ENCODE measurements at places on chromosomes 3 and 15.

GRCh38 chr3:132659365-132660051 is at the start of gene ACAD11:
Gene ACAD11, minus strand, starts transcription at chr3:132659809. Its CDS starts 58 bp downstream, at chr3:132659751.
- H3K4me1 ChIP-seq: peaks cover 11% of the 10 kb centered on the region
- H3K27ac ChIP-seq: peak within 1 kb of the TSS; percentile 77
- H3K36me3 ChIP-seq: no peaks in the 10 kb centered on the region
- no peaks in the 10 kb centered on the region for H3K27me3 ChIP-seq
- peak within 1 kb of the TSS; percentile 93 for H3K4me3 ChIP-seq
- peak; percentile 2 for DNase-seq

GRCh38 chr15:60091157-60091556 is 87.0 kb downstream of the FOXB1 start:
- no peaks in the 10 kb centered on the region for H3K36me3 ChIP-seq
- no peak overlapping the region for H3K27ac ChIP-seq
- H3K4me1 ChIP-seq: no peaks in the 10 kb centered on the region

DNA sequence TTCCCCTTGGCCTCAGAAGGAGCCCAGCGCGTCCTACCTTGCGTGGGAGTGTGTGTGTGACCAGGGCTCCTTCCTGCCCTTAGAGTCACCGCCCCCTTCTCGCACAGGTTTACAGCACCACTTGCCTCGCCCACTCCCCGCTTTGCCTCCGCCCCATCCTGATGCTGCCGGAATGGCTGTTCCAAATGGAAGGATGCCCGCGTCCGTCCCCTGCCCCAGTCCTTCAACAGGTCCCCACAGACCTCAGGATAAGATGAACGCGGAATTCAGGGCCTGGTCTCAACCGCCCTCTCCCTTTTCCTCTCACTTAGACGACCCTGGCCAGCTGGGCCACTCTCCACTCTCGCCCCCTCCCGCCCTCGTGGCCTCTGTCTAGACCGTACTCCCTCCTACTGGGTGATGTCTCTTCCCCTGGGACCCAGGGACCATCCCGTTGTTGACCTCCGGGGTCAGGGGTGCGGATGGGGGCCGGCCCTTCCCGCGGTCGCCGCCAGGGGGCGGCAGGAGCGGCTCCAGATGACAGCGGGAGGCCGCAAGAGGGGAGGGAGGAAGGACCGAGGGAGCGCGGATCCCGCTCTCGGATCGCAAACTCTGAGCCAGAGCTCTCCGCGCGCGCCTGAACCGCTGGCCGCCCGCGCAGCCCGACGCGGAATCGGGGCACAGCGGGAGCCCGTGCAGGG is at the start of gene THSD4:
THSD4 (plus strand) TSS at position 585 of the 680 bp plus-strand sequence.
- H3K4me3 ChIP-seq: peak within 1 kb of the TSS; percentile 36
- H3K36me3 ChIP-seq: no peaks in the 10 kb centered on the region
- peaks cover 4% of the 10 kb centered on the region for H3K4me1 ChIP-seq
- no peak within 1 kb of the TSS for H3K27ac ChIP-seq
- peaks cover 14% of the 10 kb centered on the region for H3K27me3 ChIP-seq

GRCh38 chr3:83011481-83011880 is 1250.0 kb upstream of the GBE1 start:
- no peak overlapping the region for H3K4me3 ChIP-seq
- H3K36me3 ChIP-seq: no peaks in the 10 kb centered on the region
- no peak overlapping the region for H3K27ac ChIP-seq

DNA sequence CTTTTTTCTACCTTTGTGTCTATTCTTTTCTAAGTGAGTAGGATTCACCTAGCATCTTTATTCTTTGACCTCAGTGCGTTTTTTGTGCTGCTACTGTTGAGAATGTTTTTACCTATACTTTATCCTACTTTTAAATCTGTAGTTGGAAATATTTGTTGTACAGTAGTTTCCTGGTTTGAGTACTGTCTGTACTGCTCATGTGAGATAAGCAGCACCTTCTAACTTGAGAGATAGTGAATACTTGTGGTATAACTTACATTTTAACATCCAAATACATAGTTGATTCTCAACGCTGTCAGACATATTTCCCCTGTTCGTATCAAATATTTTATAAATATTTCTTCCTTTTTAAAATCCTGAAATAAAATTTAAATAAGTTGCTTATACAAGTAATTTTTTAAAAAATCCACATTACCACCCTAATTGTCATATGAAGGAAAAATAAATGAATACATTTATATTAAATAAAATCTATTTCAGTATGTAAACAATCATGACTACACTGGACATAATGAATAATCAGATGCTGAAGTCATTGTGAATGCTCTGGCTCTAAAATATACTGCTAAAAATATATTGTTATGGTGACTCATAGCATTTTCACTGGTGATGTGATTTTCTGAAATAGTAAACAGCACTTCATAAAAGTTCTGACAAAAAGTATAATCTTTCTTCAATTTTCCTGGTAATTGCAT is 17.4 kb downstream of the ATP11B start:
- H3K27me3 ChIP-seq: no peaks in the 10 kb centered on the region
- no peaks in the 10 kb centered on the region for H3K36me3 ChIP-seq
- no peak for DNase-seq
- H3K27ac ChIP-seq: no peak overlapping the region
- H3K4me3 ChIP-seq: no peak overlapping the region

- H3K4me1 ChIP-seq: no peaks in the 10 kb centered on the region
- H3K27ac ChIP-seq: no peak overlapping the region
- H3K4me3 ChIP-seq: no peak overlapping the region
- no peaks in the 10 kb centered on the region for H3K36me3 ChIP-seq
- DNase-seq: no peak
These were observed 267.1 kb downstream of the LRTM1 start for GRCh38 chr3:54660714-54661132.

GRCh38 chr15:33395846-33396245 is 85.1 kb downstream of the RYR3 start:
- no peaks in the 10 kb centered on the region for H3K27me3 ChIP-seq
- no peak overlapping the region for H3K27ac ChIP-seq
- no peak for DNase-seq
- no peak overlapping the region for H3K4me3 ChIP-seq

GRCh38 chr15:70266412-70267121 is 168.8 kb upstream of the TLE3 start:
- no peaks in the 10 kb centered on the region for H3K36me3 ChIP-seq
- no peaks in the 10 kb centered on the region for H3K4me1 ChIP-seq
- no peak for DNase-seq
- H3K4me3 ChIP-seq: no peak overlapping the region
- no peak overlapping the region for H3K27ac ChIP-seq

GRCh38 chr3:13105181-13105895 is 32.1 kb upstream of the IQSEC1 start:
- no peaks in the 10 kb centered on the region for H3K36me3 ChIP-seq
- H3K27me3 ChIP-seq: no peaks in the 10 kb centered on the region
- H3K4me1 ChIP-seq: no peaks in the 10 kb centered on the region
- H3K27ac ChIP-seq: no peak overlapping the region

DNA sequence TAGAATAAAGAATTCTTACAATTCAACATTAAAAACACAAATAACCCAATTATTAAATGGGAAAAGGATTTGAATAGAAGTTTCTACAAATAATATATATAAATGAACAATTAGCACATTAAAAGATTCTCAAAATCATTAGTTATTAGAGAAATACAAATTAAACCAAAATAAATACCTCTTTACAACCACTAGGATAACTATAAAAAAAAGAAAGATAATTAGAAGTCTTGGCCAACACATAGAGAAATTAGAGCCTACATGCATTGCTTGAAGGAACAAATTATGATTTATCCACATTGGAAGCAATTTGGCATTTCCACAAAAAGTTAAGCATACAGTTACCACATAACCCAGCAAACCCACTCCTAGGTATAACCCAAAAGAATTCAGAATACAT is 502.3 kb upstream of the UBE2E2 start:
- H3K4me1 ChIP-seq: no peaks in the 10 kb centered on the region
- DNase-seq: no peak
- no peaks in the 10 kb centered on the region for H3K36me3 ChIP-seq
- no peak overlapping the region for H3K27ac ChIP-seq
- no peak overlapping the region for H3K4me3 ChIP-seq

- no peaks in the 10 kb centered on the region for H3K36me3 ChIP-seq
- H3K4me3 ChIP-seq: no peak overlapping the region
- DNase-seq: no peak
- no peaks in the 10 kb centered on the region for H3K4me1 ChIP-seq
These were observed 161.1 kb upstream of the TOPAZ1 start for GRCh38 chr3:44080474-44081072.

GRCh38 chr3:135057996-135058395 is 262.9 kb downstream of the EPHB1 start:
- H3K4me1 ChIP-seq: no peaks in the 10 kb centered on the region
- H3K4me3 ChIP-seq: no peak overlapping the region
- no peaks in the 10 kb centered on the region for H3K27me3 ChIP-seq
- H3K36me3 ChIP-seq: no peaks in the 10 kb centered on the region
- no peak for DNase-seq

DNA sequence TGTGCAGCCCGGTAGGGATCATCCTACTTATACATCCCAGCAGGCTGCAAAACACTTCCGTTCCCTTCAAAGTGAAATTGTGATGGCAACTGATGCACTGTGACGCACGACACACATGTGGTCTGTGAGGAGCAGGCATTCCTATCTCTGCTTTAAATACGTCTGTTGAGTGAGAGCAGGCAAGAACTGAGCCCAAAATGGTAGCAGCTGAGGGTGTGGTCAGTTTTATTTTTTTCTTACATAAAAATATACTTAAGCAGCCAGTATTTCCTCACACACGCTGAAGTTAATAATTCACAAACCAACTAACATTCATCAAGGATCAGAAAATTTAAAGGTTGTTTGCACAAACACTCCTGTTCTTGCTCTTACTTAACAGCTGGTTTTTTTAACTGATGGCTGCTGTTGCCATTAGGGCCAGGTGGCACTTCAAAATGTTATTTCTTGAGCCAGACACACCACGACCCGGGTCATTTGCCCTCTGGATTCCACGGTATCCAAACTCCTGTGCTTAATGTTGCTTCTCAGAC is 23.9 kb downstream of the LRIG1 start:
- no peak overlapping the region for H3K27ac ChIP-seq
- H3K27me3 ChIP-seq: no peaks in the 10 kb centered on the region
- no peak overlapping the region for H3K4me3 ChIP-seq
- H3K36me3 ChIP-seq: no peaks in the 10 kb centered on the region
- peaks cover 43% of the 10 kb centered on the region for H3K4me1 ChIP-seq
- DNase-seq: no peak

DNA sequence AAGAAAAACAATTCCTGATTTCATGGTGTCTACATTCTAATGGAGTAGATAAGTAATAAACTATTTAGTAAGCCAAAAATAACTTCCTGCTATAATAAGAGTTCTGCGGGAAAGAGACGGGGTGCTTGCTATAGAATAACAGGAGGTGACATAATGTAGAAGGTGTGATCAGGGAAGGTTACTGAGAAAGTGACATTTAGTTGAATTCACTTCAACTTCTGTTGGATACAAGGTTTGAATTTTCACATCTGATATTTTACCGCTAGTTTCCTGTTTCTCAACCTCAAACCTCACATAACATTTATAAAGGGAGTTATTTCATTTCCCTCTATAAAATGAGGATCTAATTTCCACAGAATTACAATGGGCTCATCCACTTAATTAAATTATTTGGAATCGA is 102.3 kb upstream of the GBE1 start:
- H3K27ac ChIP-seq: no peak overlapping the region
- no peaks in the 10 kb centered on the region for H3K4me1 ChIP-seq
- no peaks in the 10 kb centered on the region for H3K36me3 ChIP-seq
- no peaks in the 10 kb centered on the region for H3K27me3 ChIP-seq
- no peak for DNase-seq

- no peaks in the 10 kb centered on the region for H3K4me1 ChIP-seq
- no peak overlapping the region for H3K4me3 ChIP-seq
- H3K36me3 ChIP-seq: no peaks in the 10 kb centered on the region
- no peaks in the 10 kb centered on the region for H3K27me3 ChIP-seq
These were observed 457.1 kb upstream of the ROBO2 start for GRCh38 chr3:76582632-76583378.

- no peaks in the 10 kb centered on the region for H3K36me3 ChIP-seq
- no peaks in the 10 kb centered on the region for H3K4me1 ChIP-seq
- DNase-seq: no peak
- no peaks in the 10 kb centered on the region for H3K27me3 ChIP-seq
- no peak overlapping the region for H3K27ac ChIP-seq
These were observed 97.1 kb upstream of the NR2E3 start for GRCh38 chr15:71713191-71713809.

- H3K27me3 ChIP-seq: no peaks in the 10 kb centered on the region
- H3K36me3 ChIP-seq: no peaks in the 10 kb centered on the region
- DNase-seq: no peak
- H3K27ac ChIP-seq: no peak overlapping the region
- H3K4me1 ChIP-seq: no peaks in the 10 kb centered on the region
These were observed 246.0 kb downstream of the MYRIP start for GRCh38 chr3:40055361-40055760.

- no peaks in the 10 kb centered on the region for H3K36me3 ChIP-seq
- no peak overlapping the region for H3K4me3 ChIP-seq
- H3K27me3 ChIP-seq: no peaks in the 10 kb centered on the region
- no peaks in the 10 kb centered on the region for H3K4me1 ChIP-seq
- H3K27ac ChIP-seq: no peak overlapping the region
These were observed 29.7 kb upstream of the KLF13 start for GRCh38 chr15:31296646-31297574.

GRCh38 chr15:44193651-44194322 is 1.3 kb downstream of the FRMD5 start:
- H3K36me3 ChIP-seq: no peaks in the 10 kb centered on the region
- peaks cover 31% of the 10 kb centered on the region for H3K27me3 ChIP-seq
- H3K27ac ChIP-seq: no peak overlapping the region
- H3K4me1 ChIP-seq: peaks cover 14% of the 10 kb centered on the region

DNA sequence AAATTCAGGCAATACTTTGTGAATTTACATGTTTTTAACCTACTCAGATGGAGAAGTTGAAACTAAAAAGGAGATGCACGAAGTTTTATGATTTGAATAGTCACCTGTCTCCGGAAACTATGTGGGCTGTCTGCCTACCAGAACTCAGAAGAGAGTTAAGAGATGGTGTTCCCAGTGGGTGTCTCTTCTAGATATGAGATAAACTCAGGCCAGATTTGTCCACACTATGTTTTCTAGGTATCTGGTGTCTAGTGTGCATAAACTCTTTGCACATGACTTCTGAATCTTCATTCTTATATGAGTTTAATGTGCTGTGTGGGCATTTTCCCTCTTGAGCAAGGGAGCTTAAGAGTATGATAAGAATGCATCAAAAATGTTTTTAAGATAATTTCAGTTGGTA is 222.8 kb downstream of the FOXP1 start:
- no peak overlapping the region for H3K27ac ChIP-seq
- no peak for DNase-seq
- peak overlapping the region; percentile 0 for H3K4me3 ChIP-seq
- H3K4me1 ChIP-seq: peaks cover 10% of the 10 kb centered on the region
- no peaks in the 10 kb centered on the region for H3K36me3 ChIP-seq

DNA sequence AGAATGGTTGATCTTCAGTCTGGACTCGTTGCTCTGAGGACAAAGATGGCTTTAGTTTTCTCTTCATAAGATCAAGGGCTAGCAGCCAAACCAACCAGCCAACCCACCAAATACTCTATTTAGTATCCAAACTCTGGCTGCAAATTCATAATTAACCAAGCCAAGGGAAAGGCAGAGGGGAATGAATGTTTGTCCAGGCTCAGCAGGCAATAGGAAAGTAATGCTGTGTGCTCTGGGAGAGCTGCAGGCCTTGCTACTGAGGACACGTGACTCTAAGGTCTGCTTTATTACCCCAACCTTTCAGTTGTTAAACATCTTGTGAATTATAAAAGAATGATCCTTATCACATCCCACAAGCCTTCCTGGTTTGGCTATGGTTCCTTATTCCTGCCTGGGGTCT is 52.3 kb upstream of the GALNT15 start:
- no peak overlapping the region for H3K4me3 ChIP-seq
- H3K27ac ChIP-seq: no peak overlapping the region
- no peaks in the 10 kb centered on the region for H3K4me1 ChIP-seq
- H3K36me3 ChIP-seq: no peaks in the 10 kb centered on the region
- no peak for DNase-seq
- H3K27me3 ChIP-seq: peaks cover 4% of the 10 kb centered on the region

Measured in effector memory CD4-positive, alpha-beta T cell (primary cell).